ENCODE measurements at places on chromosomes 2 and 18.

GRCh38 chr2:11074246-11074820, 80.9 kb upstream of the SLC66A3 start:
- no peak for DNase-seq

DNA sequence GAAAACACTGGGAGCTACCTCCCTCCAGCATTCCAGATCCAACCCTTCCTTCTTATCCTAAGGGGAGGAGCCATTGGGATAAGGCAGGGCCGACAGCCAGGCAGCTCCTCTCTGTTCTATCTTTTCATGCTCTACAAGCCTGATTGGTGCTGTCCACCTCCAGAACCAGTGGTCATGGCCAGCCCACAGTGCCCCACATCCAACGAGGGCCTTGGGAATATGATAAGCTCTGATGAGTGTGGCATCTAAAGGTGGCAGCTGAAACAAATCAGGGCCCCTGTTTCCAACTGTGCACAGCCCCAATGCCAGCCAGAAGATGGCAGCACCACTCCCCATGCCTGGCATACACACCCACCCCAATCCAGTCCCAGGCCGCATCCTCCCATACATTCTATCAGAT, 329.3 kb downstream of the C1D start:
- DNase-seq, result no peak

- peak; percentile 62 for DNase-seq
Observed at GRCh38 chr2:202135091-202135874, 62.2 kb downstream of the KIAA2012 start.

DNA sequence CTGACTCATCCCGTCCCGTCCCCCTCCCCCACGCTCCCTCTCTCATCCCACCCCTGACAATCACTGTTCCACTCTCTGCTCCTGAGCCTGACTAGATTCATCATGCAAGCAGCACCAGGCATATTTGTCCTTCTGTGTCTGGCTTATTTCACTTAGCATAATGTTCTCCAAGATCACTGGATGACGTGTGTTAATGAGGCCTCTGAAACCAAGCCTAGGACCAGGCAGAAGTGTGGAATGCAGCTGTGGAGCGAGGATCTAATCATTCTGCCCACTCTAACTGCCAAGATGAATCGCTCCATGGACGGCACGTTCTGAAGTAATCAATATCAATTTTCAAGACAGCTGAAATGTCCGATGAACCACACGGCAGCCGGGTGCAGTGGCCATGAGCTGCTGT, 122.4 kb upstream of the ZNF236 start:
- DNase-seq, result no peak

- no peak for DNase-seq
Observed at GRCh38 chr18:80042785-80043184, 8.6 kb downstream of the RBFA start.
